ENCODE measurements at places on chromosomes 6 and 20.

DNA sequence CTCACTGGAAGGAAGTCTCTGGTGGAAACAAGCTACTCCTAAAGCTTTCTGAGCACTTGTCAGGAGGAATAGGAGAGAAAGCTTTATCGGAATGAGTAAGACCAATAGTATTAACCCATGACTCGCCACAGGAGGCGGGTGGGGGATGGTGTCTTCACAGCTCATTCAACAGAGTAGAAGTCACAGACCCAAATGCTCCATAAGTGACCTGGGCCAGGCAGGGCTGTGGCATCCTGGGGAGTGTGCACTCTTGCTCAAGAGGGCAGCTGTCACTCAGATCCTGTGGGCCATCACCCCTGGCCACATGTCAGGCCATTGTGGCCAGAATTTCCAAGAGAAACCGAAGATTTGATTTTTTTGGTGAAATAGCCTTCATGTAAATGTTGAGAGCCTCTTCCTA lies 116.0 kb downstream of the SYCP2 start:
- DNase-seq = no peak

GRCh38 chr20:31858760-31859083 lies 11.6 kb downstream of the DUSP15 start:
- no peak for DNase-seq

DNA sequence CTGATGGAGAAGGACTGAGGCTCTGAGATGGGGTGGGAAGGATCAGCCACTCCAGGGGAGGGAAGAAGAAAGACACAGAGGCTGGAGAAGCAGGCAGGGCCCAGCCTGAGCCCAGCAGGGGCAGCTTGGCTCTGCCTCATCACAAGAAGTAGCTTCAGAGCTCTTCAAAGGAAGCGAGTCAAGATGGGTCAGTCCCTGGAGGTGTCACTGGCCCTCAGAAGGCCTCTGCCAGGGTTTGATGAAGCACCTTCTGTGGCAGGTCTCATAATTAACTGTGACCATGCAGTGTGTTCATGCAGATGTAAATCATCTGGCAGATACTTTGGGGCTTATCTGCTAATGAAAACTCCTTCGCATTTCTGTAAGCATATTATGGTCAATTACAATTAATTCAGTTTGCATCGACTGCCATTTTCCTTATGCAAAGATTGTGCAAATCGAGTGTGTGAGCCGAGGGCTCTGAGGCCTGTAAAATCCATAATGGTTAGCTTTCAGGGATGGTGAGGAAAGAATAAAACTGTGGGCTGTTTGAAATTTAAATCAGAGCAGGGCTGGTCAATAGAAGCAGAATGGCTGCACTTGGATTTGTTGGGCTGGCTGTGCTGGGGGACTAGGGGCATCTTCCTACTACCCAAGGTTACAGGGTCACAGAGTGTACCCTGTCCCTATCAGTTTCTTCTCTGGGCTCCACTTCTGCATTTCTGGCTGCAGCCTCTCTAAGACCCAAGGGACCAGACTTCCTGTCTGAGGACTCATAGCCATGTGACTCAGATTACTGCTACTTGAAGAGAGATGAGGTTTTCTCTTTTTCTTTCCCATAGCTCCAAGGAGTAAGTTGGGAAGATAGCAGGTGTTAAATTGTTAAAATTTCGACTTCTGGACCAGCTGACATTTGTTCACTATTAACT lies 376.6 kb downstream of the DHX35 start:
- DNase-seq = no peak

DNA sequence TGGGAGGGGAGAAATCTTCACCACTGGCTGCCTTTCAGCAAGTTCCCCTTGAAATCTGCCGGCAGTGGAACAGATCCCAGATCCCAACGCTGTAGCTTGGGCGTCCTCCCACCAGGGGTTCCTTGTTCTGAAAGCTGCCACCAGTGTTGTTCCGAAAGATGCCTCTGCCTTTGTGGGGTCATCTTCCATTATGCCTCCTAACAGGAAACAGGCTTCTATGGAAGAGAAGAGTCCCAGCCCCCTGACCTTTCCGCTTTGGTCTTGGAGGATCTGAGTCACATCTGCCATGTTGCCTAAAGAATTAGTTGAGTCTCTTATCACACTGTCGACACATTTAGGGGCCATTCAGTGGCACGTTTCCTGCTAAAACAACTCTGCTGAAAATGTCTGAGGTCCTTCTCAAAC lies 57.5 kb upstream of the NFATC2 start:
- no peak for DNase-seq

DNA sequence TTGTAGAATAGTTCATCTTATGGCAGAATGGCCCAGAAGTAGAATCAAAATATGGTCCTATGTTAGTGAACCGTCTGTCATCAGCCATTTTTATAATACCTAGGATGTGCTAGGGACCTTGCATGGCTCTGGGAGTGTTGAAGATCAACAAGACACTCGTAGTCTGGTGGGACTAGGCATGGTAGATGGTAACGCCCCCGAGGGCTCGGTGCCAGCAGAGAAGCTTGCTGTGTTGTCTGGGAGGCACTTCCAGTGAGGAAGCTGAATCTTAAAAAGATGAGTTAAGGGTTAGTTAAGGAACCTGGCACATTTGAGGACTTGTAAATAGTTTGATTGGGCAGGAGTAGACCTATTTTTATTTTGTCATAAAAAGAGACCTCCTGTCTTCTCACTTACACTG lies 82.4 kb downstream of the MAP3K4 start:
- DNase-seq = no peak

DNA sequence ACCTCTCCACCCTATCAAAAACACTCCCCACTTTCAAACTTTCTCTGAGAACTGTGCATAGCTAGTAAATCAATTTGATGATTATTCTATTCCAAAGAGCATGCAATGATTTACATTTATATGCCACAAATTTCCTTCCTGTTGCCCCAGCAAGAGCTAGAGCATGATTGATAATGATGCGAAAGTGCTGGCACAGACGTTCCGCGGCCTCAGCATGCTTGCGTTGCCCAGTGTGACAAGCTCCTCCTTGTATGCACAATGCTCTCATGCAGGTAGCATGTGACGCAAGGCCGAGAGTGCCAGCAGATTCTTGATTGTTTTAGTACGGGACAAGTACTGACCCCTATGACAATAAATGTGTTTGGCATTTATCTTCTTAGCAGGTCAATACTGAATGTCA lies 696.3 kb upstream of the SLC35B3 start:
- DNase-seq = no peak

DNA sequence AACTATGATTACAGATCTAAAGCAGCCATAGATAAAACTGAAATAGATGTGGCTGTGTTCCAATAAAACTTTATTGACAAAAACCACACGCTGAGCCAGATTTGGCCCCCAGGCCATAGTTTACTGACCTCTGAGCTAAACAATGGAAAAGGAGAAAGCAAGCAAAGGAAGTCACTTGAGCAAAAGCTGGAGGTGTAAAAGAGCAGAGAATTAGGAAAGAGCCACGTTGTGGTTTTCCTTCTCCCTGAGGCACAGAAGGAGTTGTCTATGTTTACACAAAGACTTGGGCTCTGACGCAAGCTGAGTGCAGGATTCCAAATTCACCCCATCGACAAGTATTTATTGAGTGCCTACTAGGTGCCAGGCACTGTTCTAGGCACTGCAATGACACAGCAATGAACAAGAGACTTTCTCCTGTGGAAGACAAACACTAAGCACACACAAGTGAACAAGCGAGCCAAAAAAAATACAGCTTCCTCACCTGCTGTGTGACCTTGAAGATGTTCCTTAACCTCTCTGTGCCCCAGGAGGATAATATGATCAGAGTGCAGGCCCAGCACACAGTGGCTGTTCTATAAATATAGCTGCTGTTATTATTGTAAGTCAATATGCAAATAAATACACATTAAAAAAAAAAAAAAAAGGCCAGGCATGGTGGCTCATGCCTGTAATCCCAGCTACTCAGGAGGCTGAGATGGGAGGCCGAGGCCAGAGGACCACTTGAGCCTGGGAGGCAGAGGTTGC lies 75.4 kb upstream of the PTPN1 start:
- peak; percentile 41 for DNase-seq

DNA sequence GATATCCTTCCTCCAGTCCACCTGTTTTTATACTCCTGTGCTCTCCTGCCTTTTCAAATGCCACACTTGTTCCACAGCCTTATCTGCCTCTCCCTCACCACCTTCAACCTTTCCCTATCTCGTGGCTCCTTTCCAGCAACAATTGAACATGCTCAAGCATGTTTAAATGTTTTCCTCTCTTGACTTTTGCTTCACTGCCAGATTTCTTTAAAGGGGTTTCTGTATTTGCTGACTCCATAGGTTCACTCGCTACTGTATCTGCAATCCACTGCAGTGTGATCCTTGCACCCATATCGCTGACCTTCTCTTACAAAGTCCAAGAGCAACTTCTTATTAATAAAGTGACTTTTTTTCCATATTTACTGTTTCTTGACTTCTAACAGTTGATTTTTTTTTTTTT lies 11.2 kb upstream of the GMNN start:
- no peak for DNase-seq

GRCh38 chr6:111478749-111479148 lies 4.3 kb downstream of the REV3L start:
- peak; percentile 74 for DNase-seq

- DNase-seq = peak; percentile 66
Measured at GRCh38 chr6:106473812-106474211, 113.3 kb downstream of the CRYBG1 start.

- DNase-seq = no peak
Measured at GRCh38 chr6:90086517-90086916, 192.2 kb downstream of the GJA10 start.

- no peak for DNase-seq
Measured at GRCh38 chr6:31308050-31308844, 36.4 kb upstream of the HLA-C start.

Data from LHCN-M2 (cell line).